ENCODE measurements at places on chromosomes 11 and 22. TPM values are rescaled to one million over a fixed set of nuclear protein-coding genes. Genes with fewer than 3 reads are reported as not detected.
A peak's percentile ranks its signal among the peaks of the same experiment; 100 is the strongest.

- no peak for DNase-seq
- H3K4me3 ChIP-seq = no peak overlapping the region
- peaks cover 7% of the 10 kb centered on the region for H3K4me1 ChIP-seq
- no peak overlapping the region for H3K27ac ChIP-seq
These were observed 168.9 kb downstream of the C11orf91 start for GRCh38 chr11:33531743-33532181.

DNA sequence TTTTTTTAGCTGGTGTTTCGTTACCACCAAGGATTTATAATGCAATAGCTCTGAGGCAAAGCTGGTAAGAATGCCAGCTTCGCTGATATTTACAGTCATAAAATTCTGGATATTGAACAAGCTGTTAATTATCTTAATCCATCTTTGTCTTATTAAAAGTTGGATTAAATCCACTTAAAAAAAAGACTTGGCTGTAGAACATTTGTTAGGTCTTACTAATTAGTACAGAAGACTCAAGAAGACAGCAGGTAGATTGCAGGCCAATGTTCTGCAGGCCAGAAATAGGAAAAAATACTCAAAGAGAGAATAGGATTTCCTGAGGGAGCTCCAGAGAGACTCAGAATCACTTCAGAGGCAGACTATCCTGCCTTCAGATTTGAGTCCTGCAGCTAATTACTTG, 7.5 kb downstream of the ROBO4 start:
- H3K27ac ChIP-seq = no peak overlapping the region
- H3K36me3 ChIP-seq = no peaks in the 10 kb centered on the region
- DNase-seq = no peak
- H3K4me3 ChIP-seq = no peak overlapping the region
- no peaks in the 10 kb centered on the region for H3K4me1 ChIP-seq
- 0 out of 2 replicates have a peak, but pooled peaks cover 3% of the 10 kb centered on the region for H3K27me3 ChIP-seq

LRRC51 gene
- 10.8 TPM for total RNA-seq

- DNase-seq = peak; percentile 26
- H3K27ac ChIP-seq = no peak overlapping the region
- no peaks in the 10 kb centered on the region for H3K4me1 ChIP-seq
- H3K27me3 ChIP-seq = peaks cover 42% of the 10 kb centered on the region
- H3K36me3 ChIP-seq = no peaks in the 10 kb centered on the region
These were observed 284.0 kb downstream of the KIRREL3 start for GRCh38 chr11:126716456-126717083.

SLC22A12 gene
- total RNA-seq = not detected

GRCh38 chr11:65307298-65308229, 7.1 kb upstream of the CDC42EP2 start:
- no peaks in the 10 kb centered on the region for H3K4me1 ChIP-seq
- no peak overlapping the region for H3K4me3 ChIP-seq

GRCh38 chr11:123431619-123432018, 1.6 kb downstream of the GRAMD1B start:
- H3K27me3 ChIP-seq = no peaks in the 10 kb centered on the region
- H3K27ac ChIP-seq = no peak overlapping the region
- H3K4me3 ChIP-seq = no peak overlapping the region
- H3K4me1 ChIP-seq = no peaks in the 10 kb centered on the region

GRCh38 chr22:19693981-19694670, 20.2 kb upstream of the SEPTIN5 start:
- peaks cover 9% of the 10 kb centered on the region for H3K4me1 ChIP-seq
- H3K27ac ChIP-seq = no peak overlapping the region
- DNase-seq = no peak
- H3K27me3 ChIP-seq = no peaks in the 10 kb centered on the region
- no peak overlapping the region for H3K4me3 ChIP-seq

RASD2 gene
- 2.4 TPM for total RNA-seq

GRCh38 chr22:26756675-26757293, 99.4 kb downstream of the MIAT start:
- no peaks in the 10 kb centered on the region for H3K27me3 ChIP-seq
- H3K36me3 ChIP-seq = no peaks in the 10 kb centered on the region
- no peak overlapping the region for H3K27ac ChIP-seq

DNA sequence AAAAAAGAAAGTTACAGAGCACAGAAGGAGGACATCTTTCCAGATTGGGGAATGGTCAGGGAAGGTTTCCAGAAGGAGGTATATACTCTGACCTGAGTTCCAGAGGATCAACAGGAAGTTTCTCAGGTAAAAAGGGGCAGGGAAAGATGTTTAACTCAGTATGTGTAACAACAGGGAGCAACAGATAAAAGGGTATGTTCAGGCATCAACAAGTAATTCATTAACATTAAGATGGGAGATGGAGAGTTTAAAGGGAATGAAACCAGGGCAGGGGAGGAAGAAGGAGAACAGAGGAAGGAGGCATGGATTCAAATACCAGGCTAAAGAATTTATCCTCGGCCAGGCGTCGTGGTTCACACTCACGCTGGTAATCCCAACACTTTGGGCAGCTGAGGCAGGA, 2.5 kb upstream of the DENND5A start:
- H3K4me1 ChIP-seq = peaks cover 21% of the 10 kb centered on the region
- no peak overlapping the region for H3K4me3 ChIP-seq
- H3K27ac ChIP-seq = no peak overlapping the region

KRTAP5-10 gene
- 0.20 TPM for total RNA-seq

KDELR3 gene
- total RNA-seq = 33.1 TPM

GRCh38 chr22:39498802-39499201, 3.3 kb upstream of the MIEF1 start:
- H3K27me3 ChIP-seq = no peaks in the 10 kb centered on the region
- H3K36me3 ChIP-seq = peaks cover 2% of the 10 kb centered on the region
- H3K27ac ChIP-seq = no peak overlapping the region
- H3K4me3 ChIP-seq = no peak overlapping the region

- H3K27me3 ChIP-seq = no peaks in the 10 kb centered on the region
- no peak for DNase-seq
- H3K4me1 ChIP-seq = no peaks in the 10 kb centered on the region
These were observed 277.6 kb downstream of the NXPE2 start for GRCh38 chr11:114955923-114956322.

DNA sequence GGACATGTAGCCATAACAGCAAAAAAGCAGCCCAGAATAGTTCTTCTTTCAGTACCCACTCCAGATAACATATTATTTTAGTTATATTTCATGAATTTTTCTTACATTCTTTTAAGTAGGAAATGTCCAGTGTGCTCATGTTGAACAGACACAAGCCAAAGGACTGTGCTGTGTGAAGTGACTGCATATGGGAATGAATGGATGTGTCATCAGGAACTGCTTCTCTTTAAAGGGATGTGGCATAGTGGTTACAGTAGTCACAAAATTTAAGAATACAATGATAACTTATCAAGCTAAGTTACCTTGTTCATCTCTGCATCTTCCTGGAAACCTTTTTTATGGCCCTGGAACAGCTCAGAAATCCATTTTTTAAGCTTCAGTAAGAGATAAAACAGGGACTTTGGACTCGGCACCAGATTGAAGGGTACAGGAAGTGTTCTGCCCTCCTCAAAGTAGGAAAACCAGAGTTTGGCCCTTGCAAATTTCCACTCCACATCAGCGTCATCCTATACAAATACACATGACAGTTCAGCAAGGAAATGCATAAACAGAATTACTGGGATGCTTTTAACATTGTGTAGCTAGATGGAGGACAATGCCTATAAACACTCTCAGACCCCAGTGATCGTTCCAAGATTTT, 112.8 kb downstream of the TRPC6 start:
- H3K36me3 ChIP-seq = no peaks in the 10 kb centered on the region
- no peaks in the 10 kb centered on the region for H3K4me1 ChIP-seq
- DNase-seq = no peak
- no peak overlapping the region for H3K27ac ChIP-seq
- H3K27me3 ChIP-seq = no peaks in the 10 kb centered on the region
- no peak overlapping the region for H3K4me3 ChIP-seq

FAM181B gene
- not detected for total RNA-seq

CCDC188 gene
- not detected for total RNA-seq

ZNRF3 gene
- 12.2 TPM for total RNA-seq

OR6M1 gene
- not detected for total RNA-seq

SCGB2A2 gene
- not detected for total RNA-seq

DNA sequence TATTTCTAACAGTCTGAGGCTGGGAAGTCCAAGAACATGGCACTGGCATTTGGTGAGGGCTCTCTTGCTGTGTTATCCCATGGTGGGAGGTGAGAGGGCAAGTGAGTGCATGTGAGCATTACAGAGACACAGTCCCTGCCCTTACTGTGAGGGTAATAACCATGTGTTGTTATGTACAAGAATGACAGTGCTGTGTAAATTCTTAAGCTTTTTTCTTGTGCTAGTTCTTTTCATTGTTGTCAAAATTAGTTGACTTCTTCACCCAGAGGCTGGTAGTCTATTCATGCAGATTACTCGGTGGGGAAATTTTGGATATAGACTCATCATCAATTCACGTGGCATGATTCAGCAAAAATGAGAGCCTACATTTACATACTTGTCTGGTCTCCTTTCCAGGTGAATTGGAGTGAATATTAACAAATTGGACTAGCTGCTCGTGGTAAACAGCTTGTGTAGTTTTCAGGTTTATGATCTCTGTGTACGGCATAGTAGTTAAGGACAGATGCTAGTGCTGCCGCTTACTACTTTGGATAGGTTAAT, 49.3 kb downstream of the ATXN10 start:
- no peak overlapping the region for H3K27ac ChIP-seq
- DNase-seq = no peak
- no peaks in the 10 kb centered on the region for H3K27me3 ChIP-seq
- H3K4me3 ChIP-seq = no peak overlapping the region
- H3K36me3 ChIP-seq = peaks cover 7% of the 10 kb centered on the region
- peaks cover 12% of the 10 kb centered on the region for H3K4me1 ChIP-seq

- H3K27ac ChIP-seq = no peak overlapping the region
- H3K4me3 ChIP-seq = no peak overlapping the region
- H3K27me3 ChIP-seq = no peaks in the 10 kb centered on the region
- no peak for DNase-seq
These were observed 7.0 kb upstream of the ARHGAP42 start for GRCh38 chr11:100680070-100680469.

DNA sequence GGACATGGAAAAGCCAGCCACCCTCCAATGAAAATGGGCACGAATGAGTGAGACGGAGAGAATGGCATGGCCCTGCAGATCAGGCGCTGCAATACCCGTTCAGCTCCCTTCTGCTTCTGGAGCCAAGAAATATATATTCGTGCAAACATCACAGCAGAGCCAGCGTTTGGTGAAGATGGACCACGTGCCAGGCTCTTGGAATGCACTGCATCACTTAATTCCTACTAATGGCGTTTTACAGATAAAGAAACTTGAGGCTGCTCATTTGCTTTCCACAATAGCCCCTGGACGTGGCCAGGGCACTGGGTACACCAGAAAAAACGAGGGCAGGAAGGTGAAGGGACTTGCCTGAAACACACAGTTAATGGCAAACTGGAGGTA, 1.6 kb upstream of the FXYD2 start:
- no peak for DNase-seq
- H3K27ac ChIP-seq = no peak overlapping the region
- no peaks in the 10 kb centered on the region for H3K27me3 ChIP-seq
- H3K4me3 ChIP-seq = no peak overlapping the region
- peaks cover 20% of the 10 kb centered on the region for H3K4me1 ChIP-seq

- no peaks in the 10 kb centered on the region for H3K36me3 ChIP-seq
- peaks cover 6% of the 10 kb centered on the region for H3K27me3 ChIP-seq
- H3K4me3 ChIP-seq = no peak overlapping the region
These were observed 25.1 kb downstream of the ADAMTS8 start for GRCh38 chr11:130403271-130403804.

OR51T1 gene
- not detected for total RNA-seq

- no peak overlapping the region for H3K4me3 ChIP-seq
- H3K27ac ChIP-seq = no peak overlapping the region
- H3K36me3 ChIP-seq = no peaks in the 10 kb centered on the region
- H3K27me3 ChIP-seq = no peaks in the 10 kb centered on the region
- no peak for DNase-seq
These were observed 88.5 kb downstream of the ALX4 start for GRCh38 chr11:44221456-44221855.

DNA sequence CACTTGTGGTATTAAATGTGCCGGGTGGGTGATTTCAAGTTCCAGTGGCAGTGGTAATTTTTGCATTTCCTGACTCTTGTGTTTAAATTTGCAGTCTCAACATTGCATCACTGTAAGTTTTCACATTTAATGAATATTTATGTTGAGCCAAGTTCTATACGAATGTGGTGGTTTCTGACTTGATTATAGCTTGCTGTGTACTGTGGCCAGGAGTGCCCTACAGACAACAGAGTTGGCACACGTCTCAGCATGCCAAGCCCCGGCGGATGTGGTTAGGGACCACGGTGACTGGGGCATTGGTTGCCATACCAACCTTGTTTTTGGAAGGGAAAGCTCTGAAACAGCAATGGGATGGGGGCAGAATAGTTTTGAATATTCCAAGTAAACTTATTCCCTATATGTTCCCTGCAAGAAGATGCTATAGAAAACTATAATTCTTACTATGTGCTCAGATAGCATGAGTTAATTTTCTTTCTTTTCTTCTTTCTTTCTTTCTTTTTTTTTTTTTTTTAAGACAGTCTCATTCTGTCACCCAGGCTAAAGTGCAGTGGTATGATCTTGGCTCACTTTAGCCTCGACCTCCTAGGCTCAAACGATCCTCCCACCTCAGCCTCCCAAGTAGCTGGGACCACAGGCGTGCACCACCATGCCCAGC, 16.0 kb downstream of the ZNRF3 start:
- H3K4me1 ChIP-seq = peaks cover 58% of the 10 kb centered on the region
- H3K27me3 ChIP-seq = no peaks in the 10 kb centered on the region
- no peak overlapping the region for H3K27ac ChIP-seq
- no peak overlapping the region for H3K4me3 ChIP-seq
- no peak for DNase-seq

DNA sequence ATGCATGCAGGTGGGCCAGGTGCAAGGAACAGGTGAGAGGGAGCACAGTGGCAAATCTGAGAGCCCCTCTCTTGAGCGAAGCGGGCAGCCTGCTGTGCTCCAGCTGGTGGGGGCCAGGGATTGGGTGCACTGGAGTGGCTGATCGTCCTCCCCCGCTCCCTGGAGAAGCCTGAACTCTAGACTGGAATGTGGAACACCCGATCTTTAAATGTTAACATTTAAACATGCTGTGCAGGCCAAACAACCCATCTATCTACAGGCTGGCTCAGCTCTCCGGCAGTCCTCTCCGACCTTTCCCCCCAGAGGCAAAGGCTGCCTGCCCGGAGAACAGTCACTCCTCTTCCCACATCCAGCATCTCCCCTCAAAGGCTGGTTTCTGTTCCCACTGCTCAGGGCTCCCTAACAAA, 5.1 kb downstream of the MRGPRF start:
- no peak for DNase-seq
- H3K4me1 ChIP-seq = peaks cover 38% of the 10 kb centered on the region
- H3K27me3 ChIP-seq = no peaks in the 10 kb centered on the region
- H3K27ac ChIP-seq = peak overlapping the region; percentile 64

INTS4 gene
- 41.0 TPM for total RNA-seq

DDIAS gene
- total RNA-seq = 17.1 TPM

PRR33 gene
- total RNA-seq = not detected

- H3K4me3 ChIP-seq = peak overlapping the region; percentile 54
- peak overlapping the region; percentile 78 for H3K27ac ChIP-seq
- peaks cover 33% of the 10 kb centered on the region for H3K4me1 ChIP-seq
- no peaks in the 10 kb centered on the region for H3K27me3 ChIP-seq
- DNase-seq = no peak
- peaks cover 37% of the 10 kb centered on the region for H3K36me3 ChIP-seq
These were observed 940 bp upstream of the TNKS1BP1 start for GRCh38 chr11:57325735-57326048.

PNPLA5 gene
- 2.9 TPM for total RNA-seq

Measured in HCT116 (cell line).